ENCODE measurements at places on chromosomes 5 and 9.

DNA sequence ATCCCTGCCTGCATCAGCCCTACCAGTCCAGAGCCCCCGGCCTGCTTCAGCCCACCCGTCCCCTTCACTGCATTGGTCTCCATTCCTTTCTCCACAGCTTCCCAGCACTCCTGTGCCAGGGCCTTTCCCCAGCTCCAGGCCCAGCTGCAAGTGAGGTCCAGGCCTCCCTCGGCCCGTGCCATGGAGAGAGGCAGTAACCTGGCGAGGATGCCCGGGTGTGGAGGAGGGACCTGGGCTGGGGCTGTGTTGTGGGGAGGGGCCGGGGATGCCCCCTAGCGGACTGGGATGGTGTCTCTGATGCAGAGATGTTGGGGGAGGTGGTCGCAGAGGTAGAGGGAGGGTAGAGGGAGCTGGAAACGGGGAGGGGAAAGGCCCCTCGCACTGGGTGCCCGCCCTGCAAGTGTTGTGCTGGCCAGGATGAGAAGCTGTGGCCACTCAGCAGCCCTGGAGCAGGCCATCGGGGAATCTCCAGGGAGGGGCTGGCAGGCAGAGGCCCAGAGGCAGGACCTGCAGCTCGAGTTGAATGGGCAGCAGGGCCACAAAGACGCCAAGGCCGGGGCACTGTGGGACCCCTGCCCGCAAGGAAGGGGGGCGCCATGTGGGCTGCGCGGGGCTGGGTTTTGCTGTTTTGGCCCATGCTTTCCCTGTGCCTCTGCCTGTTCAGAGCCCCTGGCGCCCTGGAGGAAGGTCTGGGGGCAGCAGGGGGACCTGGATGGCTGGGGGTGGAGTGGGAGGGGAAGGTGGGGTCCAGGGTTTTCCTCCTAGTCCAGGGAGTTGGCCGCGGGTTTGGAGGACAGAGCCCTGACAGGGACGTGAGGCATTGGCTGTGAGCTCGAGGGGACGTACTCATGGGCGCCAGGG is 26.0 kb upstream of the NKD2 start:
- DNase-seq = no peak

DNA sequence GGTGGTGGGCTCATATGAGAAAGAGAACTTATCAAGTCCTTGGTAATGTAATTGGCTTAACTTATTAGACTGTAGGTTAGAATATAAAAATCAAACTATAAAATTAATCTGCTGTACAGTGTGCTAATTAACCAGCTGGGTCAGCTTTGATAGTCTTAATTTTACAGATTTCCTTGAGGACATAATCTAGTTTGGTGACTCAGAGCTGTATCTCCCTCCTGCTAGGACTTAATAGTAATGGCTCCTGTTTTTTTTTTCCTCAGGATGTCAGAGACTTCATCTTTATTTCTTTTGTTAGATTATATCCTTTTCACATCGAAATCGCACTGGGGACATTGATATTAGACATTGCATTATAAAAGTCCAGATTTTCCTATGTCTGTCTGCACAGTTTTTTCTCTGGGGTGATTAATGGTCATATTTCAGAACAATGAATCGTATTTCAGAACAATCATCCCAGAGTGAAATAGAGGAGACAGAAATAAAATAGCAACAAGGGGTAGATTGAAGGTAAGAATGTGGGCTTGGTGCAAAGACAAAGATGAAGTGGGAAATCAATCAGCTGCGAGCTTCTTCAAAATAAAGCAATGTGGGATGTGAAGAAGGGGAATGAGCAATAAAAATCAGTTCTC is 346.4 kb upstream of the RIOK2 start:
- DNase-seq = no peak

GRCh38 chr5:108686676-108687075 is 61.0 kb upstream of the FER start:
- DNase-seq = no peak

DNA sequence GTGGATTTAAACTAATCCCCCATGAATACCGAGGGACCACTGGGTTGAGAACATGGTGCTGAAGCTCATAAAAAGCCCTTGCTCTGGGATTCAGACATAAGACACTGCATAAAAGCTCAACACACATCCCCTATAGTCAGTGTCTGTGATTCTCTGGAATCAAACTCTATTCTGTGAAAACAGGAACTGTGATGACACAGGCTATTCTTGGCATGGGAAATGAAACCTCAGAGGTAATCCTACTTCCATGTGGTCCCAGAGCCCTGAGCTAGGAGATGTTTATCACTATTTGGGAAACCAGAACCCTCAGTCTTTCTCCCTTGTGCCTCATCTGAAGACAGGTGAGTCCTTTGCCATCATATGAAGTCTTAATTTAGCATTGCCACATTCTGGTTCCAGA is 135.4 kb upstream of the PRSS3 start:
- DNase-seq = no peak

DNA sequence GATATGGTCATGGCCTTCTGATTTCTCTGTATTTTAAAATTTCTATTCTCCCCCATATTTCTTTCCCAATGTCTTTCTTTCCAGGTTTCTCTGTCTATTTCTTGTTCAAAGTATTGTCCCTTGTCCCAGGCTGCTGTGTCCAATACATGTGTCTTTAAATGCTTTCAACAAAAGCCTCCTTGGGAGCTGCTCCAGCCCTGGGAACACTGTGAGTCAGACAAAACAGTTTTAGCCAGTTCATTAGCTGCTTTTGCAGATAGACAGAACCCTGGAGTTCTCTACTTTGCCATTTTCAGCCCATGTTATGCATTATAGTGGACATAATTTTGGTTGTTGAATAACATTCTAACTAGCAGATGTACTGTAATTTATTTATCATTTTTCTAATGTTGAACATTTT is 20.5 kb upstream of the JAK2 start:
- DNase-seq = no peak

- DNase-seq = no peak
These were observed 121.5 kb upstream of the SPRY4 start for GRCh38 chr5:142446131-142446959.

GRCh38 chr9:93048566-93049448 is 9.7 kb upstream of the SUSD3 start:
- no peak for DNase-seq

DNA sequence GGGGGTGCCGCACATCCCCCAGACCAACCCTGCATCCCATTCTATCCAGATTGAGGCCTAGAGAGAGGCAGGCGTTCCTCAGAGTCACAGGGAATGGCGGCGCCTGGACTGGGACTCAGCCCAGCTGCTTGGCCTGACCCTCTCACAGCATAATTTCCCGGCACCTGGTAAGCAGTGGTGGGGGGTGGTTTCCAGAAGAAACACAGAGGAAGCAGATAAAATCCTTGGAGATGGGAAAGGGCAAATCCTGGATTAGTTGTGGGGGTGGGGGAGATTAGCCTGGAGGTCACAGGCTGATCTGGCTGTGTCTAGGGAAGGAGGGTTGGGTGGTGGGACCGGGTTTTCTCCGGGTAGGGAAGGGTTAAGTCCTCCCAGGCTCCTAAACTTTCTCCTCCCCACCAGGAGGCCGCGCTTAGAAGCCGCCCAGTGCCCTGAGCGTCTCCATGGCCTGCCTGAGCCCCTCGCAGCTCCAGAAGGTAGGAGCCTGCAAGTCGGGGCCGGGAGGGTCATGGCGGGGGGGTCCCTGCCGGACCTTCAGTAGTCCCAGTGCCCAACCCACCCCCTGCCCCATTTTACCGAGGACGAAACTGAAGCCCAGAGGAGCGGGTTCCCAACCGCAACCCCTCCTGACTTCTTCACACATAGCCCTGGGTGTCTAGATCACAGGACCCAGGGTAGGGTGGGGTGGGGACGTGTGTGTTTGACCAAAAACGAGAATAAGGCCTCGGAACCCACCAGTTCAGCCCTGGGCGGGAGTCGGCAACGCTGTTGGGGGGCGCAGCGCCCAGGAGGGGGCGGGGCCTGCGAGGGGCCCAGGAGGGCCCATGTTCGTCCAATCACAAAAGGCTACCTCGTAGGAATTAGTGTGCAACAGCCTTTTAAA is 1.3 kb downstream of the PHYHD1 start:
- DNase-seq = no peak

GRCh38 chr5:144844086-144844485 is 673.4 kb downstream of the KCTD16 start:
- no peak for DNase-seq

DNA sequence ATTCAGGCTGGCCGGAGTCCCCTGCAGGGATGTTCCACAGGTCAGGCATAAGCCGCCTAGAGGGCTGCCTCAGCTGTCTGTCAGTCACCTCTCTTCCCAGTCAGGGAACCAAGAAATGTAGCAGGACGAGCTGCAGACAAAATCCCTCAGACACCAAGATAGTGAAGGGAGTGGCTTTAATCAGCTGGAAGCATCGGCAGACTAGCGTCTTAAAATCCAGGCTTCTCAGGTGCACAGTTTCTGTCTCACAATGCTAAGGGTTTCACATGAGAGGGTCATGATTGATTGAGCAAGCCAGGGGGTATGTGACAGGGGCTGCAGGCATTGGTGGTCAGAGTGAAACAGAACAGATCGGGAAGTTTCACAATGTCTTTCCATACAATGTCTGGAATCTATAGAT is 247.2 kb downstream of the CDH10 start:
- no peak for DNase-seq

DNA sequence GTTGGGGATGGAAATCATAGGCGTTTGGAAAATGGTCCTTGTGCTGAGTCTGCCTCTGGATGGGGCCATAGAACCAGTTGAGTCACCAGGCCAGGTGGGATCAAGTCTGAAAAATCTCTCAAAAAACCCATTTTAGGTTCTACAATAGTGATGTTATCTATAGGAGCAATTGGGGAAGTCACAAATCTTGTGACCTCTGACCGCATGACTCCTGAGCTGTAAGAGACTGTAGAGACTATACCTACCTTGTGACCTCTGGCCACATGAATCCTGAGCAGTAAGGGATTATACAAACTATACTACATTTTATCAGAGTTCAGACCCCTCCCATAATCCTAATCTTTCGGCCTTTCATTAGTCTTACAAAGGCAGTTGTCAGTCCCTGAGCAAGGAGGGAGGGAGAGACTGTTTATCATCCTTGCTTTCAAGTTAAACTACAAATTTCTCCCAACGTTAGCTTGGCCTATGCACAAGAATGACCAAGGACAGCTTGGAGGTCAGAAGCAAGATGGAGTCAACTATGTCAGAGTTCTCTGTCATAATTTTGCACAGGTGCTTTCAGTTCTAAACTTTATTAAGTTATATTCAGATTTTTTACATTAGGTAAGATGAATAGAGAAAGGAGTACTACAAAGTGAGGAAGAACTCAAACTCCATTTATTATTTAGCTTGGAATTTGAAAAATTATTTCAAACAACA is 11.5 kb upstream of the JMY start:
- DNase-seq = no peak

- no peak for DNase-seq
These were observed 621.7 kb downstream of the SEMA5A start for GRCh38 chr5:8924054-8924793.

DNA sequence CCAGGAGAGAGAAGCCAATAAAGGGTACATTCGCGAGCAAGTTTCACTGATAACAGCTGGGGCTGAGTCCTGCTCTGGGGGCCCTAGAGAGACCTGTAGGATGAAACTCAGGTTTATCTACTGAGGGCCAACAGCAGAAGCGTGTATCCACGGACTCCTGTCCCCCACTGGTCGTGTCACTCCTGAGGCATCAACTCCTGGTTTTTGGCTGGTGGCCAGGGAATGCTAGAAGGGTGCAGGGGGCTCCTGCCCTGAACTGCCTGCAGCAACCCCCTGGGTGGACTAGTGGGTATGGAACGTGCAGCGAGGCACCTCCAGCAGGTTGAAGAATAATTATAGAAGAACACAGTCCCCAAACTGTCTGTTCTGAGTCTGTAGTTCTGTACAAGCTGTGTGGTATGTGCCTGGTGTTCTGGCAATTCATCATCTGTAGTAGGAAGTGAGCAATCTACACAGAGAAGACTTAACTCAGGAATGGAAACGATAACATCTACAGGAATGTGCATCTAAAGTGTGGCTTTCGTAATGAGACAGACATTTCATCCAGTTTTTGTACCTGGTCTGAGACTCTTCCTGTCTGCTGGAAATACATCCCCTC is 64.5 kb upstream of the GNA14 start:
- DNase-seq = no peak

DNA sequence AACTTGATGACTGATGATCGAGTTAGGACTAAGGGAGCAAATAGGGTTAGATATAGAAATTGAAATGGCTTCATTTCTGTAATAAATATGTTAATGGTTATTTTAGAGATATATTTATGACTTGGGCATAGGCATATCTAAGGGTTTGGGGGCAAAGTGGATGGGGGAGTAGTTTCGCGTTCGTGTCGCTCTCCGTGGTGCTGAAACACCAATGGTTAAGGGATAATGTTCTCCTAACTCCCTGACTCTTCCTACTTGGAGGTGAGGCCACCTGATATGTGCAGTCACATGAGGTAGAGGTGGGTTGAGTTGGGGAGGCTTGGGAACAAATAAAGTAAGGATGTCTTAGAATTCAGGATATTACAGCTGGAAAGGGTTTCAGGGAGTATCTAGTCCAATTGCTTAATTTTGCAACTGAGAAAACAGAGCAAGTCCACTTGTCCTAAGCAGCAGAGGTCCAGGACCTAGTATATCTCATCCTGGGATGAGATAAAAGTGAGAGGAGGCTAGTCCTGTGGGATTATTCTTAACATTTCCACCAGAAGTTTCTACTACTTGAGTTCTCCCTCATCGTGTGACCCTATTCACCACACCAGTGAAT is 44.0 kb upstream of the MAP1B start:
- no peak for DNase-seq

DNA sequence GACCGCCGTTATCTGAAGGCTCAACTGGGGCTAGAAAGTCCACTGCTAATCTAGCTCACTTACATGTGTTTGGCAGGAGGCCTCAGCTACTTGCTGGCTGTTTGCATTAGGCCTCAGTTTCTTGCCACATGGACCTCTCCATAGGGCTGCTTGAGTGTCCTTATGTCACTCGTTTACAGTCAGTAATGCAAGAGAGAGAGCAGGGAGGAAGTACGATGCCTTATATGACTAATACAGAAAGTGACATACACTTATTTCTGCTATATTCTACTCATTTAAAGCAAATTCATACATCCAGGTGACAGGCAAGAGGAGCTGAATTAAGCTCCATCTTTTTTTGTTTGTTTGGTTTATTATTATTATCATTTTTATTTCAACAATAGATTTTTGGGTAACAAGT is 179.6 kb downstream of the LURAP1L start:
- DNase-seq = no peak

- no peak for DNase-seq
These were observed 29.9 kb downstream of the TLR4 start for GRCh38 chr9:117734082-117734481.

- DNase-seq = no peak
These were observed 89.3 kb downstream of the STARD4 start for GRCh38 chr5:111422747-111423720.

DNA sequence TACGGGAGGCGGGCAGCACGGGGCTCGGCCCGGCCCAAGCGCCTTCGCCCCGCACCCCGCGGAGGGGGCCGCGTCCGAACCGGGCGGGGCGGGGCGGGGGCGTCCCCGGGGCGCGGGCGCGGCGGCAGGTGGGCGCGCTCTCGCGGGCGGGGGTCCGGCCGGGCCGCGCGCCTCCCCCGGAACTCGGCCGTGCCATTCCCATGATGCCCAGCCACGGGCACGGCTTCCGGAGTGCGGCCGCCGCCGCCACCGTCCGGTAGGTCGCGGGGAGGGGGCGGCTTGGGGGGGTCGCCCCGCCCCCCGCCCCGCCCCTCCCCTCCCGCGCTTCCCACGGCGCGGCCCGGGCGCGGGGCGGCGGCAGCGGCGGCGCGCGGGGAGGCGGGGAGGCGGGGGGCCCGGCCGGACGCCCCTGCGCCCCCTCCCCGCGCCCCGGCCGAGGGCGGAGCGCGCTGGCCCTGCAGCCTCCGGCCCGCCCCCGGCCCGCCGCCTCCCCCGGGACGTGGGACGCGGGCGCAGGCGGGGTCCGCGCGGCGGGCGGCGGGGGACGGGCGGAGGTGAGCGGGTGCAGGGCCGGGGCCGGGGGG is at the start of gene PPP1R26:
Gene PPP1R26 (plus strand): TSS at position 314 of the 584 bp plus-strand sequence. CDS start 4,729 bp downstream, outside the sequence.
- peak; percentile 41 for DNase-seq

Data from NCI-H774 (cell line).